ENCODE measurements at places on chromosomes 3 and 15. TPM values are rescaled to one million over a fixed set of nuclear protein-coding genes. Genes with fewer than 3 reads are reported as not detected.

- DNase-seq, result no peak
Measured at GRCh38 chr3:151345859-151346258, 16.5 kb upstream of the P2RY13 start.

- DNase-seq, result no peak
Measured at GRCh38 chr3:62523672-62524071, 150.3 kb upstream of the FEZF2 start.

- no peak for DNase-seq
Measured at GRCh38 chr15:38053205-38053604, 118.8 kb downstream of the TMCO5A start.

GRCh38 chr15:62122249-62122648, 42.8 kb downstream of the C2CD4B start:
- no peak for DNase-seq

DNA sequence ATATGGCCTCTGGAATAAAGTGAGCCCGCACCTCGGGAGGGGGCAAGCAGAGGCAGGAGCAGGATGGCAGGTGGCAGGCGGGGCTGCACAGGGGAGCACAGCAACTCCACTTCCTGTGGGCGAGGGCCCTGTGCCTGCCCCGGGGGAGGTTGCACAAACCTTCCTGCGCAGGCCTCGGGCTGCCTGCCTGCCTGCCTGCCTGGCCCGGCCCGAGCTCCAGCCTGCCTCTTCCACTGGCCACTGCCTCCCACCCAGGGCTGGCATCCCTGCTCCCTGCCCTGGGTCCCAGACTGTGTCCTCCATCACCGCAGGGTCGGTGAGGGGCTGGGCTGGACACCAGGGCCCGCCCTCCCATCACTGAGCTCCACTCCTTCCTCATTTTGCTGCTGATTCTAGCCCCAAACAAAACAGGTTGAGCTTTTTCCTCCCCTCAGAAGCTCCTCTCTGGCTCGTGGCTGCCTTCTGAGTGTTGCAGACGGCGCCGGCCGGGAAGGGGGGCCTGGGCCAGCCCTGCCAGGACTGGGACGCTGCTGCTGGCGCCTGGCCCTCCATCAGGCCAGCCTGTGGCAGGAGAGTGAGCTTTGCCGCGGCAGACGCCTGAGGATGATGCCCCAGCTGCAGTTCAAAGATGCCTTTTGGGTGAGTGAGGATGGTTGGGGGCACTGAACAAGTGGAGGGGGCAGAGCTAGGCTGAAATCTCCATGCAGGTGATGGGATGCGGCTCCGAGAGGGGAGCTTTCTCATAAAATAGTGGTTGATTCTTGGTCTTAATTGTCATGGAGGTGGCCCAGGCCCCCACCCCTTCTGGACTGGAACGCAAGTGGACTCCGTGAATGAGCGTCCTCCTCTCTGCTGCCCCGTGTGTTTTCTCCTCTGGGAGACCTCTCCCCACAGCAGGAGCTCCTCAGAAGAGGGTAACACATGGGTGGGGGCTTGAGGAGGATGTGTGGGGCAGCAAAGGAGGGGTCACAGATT, at the start of gene PSTPIP1:
Gene PSTPIP1 (plus strand): TSS at position 156 of the 975 bp plus-strand sequence. CDS start 448 bp downstream, at position 604.
- no peak for DNase-seq

- DNase-seq, result no peak
Measured at GRCh38 chr3:59877263-59878037, 827.6 kb upstream of the CFAP20DC start.

- DNase-seq, result no peak
Measured at GRCh38 chr3:20743553-20744321, 557.7 kb upstream of the SGO1 start.

DNA sequence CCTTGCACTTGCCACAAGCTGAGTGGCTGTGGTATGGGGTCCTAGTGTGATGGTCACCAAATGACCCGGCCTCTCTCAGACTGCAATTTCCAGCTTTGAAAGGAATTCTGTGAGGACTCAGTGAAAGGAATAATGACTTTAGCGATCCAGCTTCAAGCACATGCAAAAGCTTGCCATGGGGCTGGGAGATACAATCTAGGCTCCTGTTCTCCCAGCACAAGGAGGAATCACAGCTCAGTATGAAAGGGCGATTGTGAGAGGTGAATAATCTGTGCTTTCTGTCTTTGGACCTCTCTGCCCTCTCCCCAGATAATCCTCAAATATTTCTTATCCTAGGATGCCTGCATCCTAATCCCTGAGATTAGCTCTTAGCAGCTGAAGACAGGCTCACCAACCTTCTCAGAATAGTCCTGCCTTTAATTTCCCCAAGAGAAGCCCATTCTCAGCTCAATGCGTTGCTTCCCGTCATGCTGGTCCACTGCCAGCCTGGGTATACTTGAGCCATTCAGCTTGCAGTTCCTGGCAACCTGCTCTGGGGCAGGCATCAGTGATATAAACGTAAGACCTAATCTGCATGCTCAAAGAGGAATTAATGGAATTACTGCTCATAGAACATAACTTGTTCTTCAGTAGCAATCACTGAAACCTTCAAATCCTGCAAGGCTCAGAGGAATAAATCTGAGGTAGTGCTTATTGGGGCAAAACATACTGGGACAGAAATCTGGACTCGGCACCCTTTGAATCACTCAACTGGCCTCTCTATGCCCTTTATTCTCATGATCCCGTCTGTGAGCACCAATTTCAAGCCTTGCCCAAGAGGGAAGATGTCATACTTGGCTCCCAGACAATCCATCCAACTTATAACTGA, 15.1 kb downstream of the TLNRD1 start:
- DNase-seq, result no peak

GRCh38 chr3:13537909-13538296, 11.0 kb upstream of the FBLN2 start:
- DNase-seq, result no peak

DNA sequence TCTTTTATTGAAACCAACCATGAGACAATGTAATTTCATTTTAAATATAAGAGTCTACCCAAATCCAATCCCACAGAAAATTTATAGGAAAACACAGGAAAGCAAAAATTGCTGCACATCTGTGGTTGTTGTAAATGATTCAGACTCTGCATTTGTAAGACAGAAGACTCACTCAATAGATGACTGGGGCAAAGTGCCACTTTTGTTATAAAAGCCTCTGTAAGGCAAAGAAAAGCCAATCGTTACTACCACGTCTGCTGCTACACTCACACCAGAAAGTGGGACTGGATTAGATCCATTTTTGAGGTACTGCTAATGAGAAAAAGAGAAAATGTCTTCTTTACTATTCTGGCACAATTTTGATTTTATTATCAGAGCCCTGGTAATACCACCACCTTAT, 74.9 kb downstream of the SEMA6D start:
- DNase-seq, result no peak

- DNase-seq, result no peak
Measured at GRCh38 chr3:177906578-177907229, 629.5 kb upstream of the KCNMB2 start.

DNA sequence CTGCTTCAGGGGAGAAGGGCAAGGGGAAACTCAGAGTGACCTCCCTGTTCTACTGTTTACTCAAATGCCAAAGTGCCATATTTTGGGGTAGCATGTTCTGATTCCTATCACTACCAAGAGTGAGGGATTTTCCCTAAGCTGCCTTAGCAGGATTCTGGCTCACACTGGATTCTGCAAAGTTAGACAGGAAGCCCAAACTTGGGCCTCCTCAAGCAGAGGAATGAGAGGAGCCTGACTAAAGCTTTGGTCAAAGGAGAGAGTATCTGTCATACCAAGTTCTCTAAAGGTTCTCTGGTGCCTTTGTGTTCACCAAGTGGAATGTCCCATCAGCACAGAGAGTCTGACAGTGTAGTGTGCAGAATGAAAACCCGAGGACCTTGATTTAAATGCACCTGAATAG, 8.8 kb upstream of the RARB start:
- no peak for DNase-seq

GRCh38 chr15:101406526-101407195, 82.8 kb downstream of the PCSK6 start:
- DNase-seq, result peak; percentile 29

GRCh38 chr15:51759557-51760070, 8.2 kb downstream of the TMOD2 start:
- no peak for DNase-seq

CD200R1 gene
- 1.8 TPM for total RNA-seq

P3H2 gene
- total RNA-seq, result 14.8 TPM

ARGFX gene
- total RNA-seq, result not detected
